Hair follicular keratinocyte (primary cell): ENCODE measurements at places on chromosomes 5 and 9. TPM values are rescaled to one million over a fixed set of nuclear protein-coding genes. Genes with fewer than 3 reads are reported as not detected.

Gene ANKRD18B
- total RNA-seq: 1.8 and 1.9 TPM in 2 replicates

Gene ARHGEF28
- 29.5 and 39.7 TPM in 2 replicates for total RNA-seq

Gene SMIM32
- total RNA-seq: not detected in 2 replicates

Gene SAXO1
- total RNA-seq: not detected in 2 replicates

Gene STING1
- 44.2 and 55.8 TPM in 2 replicates for total RNA-seq

Gene IFNA21
- total RNA-seq: not detected in 2 replicates
